ENCODE measurements at places on chromosomes 7 and 10. TPM values are rescaled to one million over a fixed set of nuclear protein-coding genes. Genes with fewer than 3 reads are reported as not detected.
A peak's percentile ranks its signal among the peaks of the same experiment; 100 is the strongest.

Gene UCMA
- total RNA-seq: not detected

Gene ALOX5
- 1.1 TPM for total RNA-seq

GRCh38 chr7:130890176-130891020 lies 156.4 kb upstream of the KLF14 start:
- DNase-seq: no peak

DNA sequence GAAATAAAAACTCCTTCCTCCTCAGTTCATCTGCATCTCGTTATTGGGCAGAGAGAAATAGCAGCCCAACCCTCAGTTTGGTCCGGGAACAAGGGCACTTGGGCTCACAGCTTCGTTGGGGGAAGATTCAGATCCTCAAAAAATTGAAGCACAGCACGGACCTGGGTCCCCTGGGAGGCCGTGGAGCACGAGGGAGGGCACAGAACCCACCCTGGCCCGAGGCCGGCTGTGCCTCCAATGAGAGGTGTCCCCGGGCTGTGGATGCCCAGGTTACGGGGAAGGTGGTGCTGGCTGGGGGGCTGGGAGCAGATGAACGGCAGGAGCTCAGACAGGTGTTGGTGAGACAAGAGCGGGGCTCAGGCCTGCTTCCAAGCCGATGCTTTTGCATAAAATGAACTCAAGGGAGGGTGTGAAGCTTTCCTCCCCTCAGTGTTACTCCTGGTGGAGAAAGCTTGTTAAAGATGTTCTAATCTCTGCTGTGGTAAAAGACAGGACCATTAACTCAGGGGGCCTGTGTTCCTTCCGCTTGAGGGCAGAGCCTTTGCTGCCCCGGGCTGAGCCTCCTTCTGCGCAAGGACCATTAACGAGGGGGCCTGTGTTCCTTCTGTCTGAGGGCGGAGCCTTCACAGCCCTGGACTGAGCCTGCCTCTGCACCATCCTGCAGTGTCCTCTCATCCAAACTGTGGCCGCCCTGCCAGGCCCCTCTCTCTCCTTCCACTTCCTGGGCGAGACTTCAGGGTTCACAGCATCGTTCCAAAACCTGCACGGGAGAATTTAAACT lies 302.2 kb downstream of the ADARB2 start:
- DNase-seq: peak; percentile 77

- DNase-seq: peak; percentile 90
Measured at GRCh38 chr10:14325325-14325955, 5.3 kb downstream of the FRMD4A start.

- DNase-seq: no peak
Measured at GRCh38 chr7:50422858-50423257, 27.3 kb downstream of the FIGNL1 start.

Measured in endodermal cell (in vitro differentiated cells).